ENCODE measurements at places on chromosomes 1 and 21.

- DNase-seq, result no peak
Measured at GRCh38 chr1:106700211-106700610, 356.3 kb upstream of the PRMT6 start.

DNA sequence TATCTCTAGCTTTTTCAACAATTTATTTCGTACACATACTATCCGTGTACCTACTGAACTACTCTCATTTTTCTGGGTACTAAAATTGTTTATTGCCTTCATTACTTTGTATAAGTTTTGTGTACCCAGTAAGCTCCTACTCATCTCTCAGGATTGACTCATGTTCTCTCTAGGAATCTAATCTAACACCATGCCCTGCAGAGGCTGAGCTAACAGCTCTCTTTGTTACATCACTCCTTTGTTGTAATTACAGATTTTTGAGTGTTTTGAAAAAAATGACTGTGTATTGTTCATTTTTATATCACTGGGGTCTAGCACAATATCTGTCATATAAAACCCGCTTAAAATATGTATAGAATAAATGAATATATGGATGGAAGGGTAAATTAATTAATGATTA, 167.1 kb downstream of the ATP6V1G3 start:
- no peak for DNase-seq

- no peak for DNase-seq
Measured at GRCh38 chr21:41779659-41780058, 12.8 kb upstream of the RIPK4 start.

DNA sequence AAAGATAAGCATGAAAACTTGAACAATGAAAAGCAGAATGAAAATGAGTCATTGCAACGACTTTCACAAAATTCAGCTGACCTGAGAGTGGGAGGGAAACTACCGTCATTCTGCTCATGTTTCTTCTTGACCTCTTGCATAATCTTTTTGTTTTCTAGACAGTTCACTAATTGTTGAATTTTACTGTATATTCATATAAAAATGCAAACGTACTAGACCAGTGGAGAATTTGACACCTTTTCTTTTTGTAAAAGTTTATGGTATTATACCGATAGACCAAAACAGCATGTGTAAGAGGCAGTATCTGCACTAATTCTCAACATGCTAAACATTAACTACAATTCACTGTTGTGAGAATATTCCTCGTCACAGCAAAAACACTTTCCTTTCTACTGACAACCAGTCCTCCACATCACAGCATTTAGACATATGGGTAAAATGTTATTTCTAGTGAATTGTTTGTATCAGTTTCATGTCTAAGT, 137.8 kb downstream of the GREM2 start:
- no peak for DNase-seq

GRCh38 chr1:115364780-115365155, 26.7 kb upstream of the NGF start:
- no peak for DNase-seq

- peak; percentile 45 for DNase-seq
Measured at GRCh38 chr1:236027104-236027503, 37.8 kb downstream of the NID1 start.

GRCh38 chr1:113976609-113977278, 2.5 kb upstream of the OLFML3 start:
- DNase-seq, result peak; percentile 66

GRCh38 chr1:66353257-66353656, 180.7 kb upstream of the SGIP1 start:
- DNase-seq, result no peak

DNA sequence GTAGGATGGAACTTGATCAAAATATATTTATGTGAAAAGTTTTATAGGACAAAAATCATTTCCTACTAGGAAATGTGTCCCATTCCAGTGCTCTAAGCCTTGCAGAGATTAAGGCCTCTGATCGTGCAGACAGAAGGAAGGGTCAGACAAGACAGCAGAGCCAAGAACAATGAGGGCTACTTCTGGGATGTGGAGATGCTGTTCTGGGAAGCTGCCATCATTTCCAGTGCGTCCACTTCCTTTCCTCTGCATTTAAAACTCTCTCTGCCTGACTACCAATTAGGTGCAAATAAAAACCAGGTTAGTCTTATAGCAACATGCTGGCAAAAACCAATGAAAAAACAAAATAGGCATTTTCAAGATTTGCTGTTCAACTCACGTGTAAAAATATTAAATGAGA, 36.1 kb downstream of the BEND5 start:
- no peak for DNase-seq

GRCh38 chr1:226649780-226650179, 89.3 kb downstream of the ITPKB start:
- DNase-seq, result peak; percentile 68

GRCh38 chr1:109985247-109986053, 885 bp downstream of the AHCYL1 start:
- no peak for DNase-seq

- DNase-seq, result peak; percentile 86
Measured at GRCh38 chr1:42456754-42457089, 379 bp downstream of the PPCS start.

GRCh38 chr1:1182491-1183220, 9.0 kb downstream of the TTLL10 start:
- DNase-seq, result peak; percentile 34
